K562 (cell line): ENCODE measurements at places on chromosomes 12 and 14. TPM values are rescaled to one million over a fixed set of nuclear protein-coding genes. Genes with fewer than 3 reads are reported as not detected.

The PPFIA2 gene
- total RNA-seq: not detected in 2 replicates

The JPH4 gene
- total RNA-seq: 0.13 TPM in 2 replicates

The DNAI7 gene
- 0.29 TPM in 1 of 2 replicates, not detected in the other for total RNA-seq

The SPTB gene
- total RNA-seq: 40.1 and 45.9 TPM in 2 replicates

The RD3L gene
- not detected in 2 replicates for total RNA-seq

The KRT72 gene
- total RNA-seq: 0.09 TPM in 1 of 2 replicates, not detected in the other

The KRT81 gene
- 0.25 and 0.27 TPM in 2 replicates for total RNA-seq

The C12orf54 gene
- not detected in 2 replicates for total RNA-seq

The SYT1 gene
- not detected in 2 replicates for total RNA-seq

The OASL gene
- total RNA-seq: not detected in 2 replicates

The SERPINA3 gene
- total RNA-seq: 2.3 and 2.8 TPM in 2 replicates

The SMIM41 gene
- not detected in 2 replicates for total RNA-seq

The NFATC4 gene
- 2.2 and 3.7 TPM in 2 replicates for total RNA-seq

The LRRC43 gene
- not detected in 2 replicates for total RNA-seq

The GPR137C gene
- total RNA-seq: 0.07 and 0.31 TPM in 2 replicates

The KLRG1 gene
- 1.4 TPM in 2 replicates for total RNA-seq

The HPD gene
- total RNA-seq: 0.29 TPM in 2 replicates

The IQSEC3 gene
- 0.07 and 0.11 TPM in 2 replicates for total RNA-seq

The ACTN1 gene
- 62.3 and 67.7 TPM in 2 replicates for total RNA-seq

The EEA1 gene
- 16.5 and 18.0 TPM in 2 replicates for total RNA-seq

The RERG gene
- total RNA-seq: 3.9 and 4.3 TPM in 2 replicates

The SLC6A15 gene
- not detected in 2 replicates for total RNA-seq

The MMP17 gene
- 18.0 and 20.1 TPM in 2 replicates for total RNA-seq

The EPYC gene
- not detected in 2 replicates for total RNA-seq

The MYO1A gene
- 0.18 and 0.29 TPM in 2 replicates for total RNA-seq

The NTS gene
- total RNA-seq: not detected in 2 replicates
